PC-9 (cell line): ENCODE measurements at places on chromosomes 1 and 21. TPM values are rescaled to one million over a fixed set of nuclear protein-coding genes. Genes with fewer than 3 reads are reported as not detected.

- DNase-seq: no peak
- H3K4me1 ChIP-seq: no peaks in the 10 kb centered on the region
- H3K4me3 ChIP-seq: no peak overlapping the region
Measured at GRCh38 chr1:20742671-20743070, 10.2 kb upstream of the SH2D5 start.

DNA sequence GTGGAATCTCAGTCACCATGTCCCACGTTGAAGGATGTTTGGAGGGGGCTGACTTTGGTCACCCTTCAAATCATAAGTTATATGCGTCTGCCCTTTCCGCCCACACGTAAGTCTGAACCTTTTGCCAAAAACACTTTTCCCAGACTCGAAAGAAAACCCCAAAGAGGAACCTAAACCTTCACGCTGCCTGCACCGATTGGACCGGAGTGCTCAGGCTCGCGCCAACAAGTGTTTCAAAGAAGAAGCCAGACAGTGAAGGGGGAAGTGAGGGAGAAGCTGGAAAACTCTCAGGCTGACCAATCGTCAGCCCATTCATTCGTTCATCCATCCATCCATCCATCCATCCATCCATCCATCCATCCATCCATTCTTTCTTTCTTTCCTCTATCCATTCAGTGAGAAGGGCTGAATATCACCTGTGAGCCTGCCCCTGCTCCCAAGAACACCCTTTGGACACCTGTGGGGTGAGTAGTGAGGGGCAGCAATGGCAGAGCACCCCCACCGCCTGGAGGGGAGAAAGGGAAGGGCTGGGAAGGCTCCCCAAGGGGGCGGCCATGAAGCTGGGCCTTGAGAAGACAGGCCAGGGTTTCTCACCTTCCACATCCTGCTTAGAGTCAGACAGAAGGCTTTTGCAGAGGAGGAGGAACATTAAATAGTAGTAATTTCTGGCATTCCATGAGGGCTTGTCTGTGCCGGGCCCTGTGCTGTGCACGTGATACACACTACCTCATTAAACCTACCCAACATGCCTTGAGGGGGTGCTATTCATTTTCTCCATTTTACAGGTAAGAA is 27.1 kb upstream of the RUNX3 start:
- H3K27me3 ChIP-seq: no peaks in the 10 kb centered on the region
- H3K36me3 ChIP-seq: no peaks in the 10 kb centered on the region
- H3K4me3 ChIP-seq: no peak overlapping the region
- no peak for DNase-seq

DNA sequence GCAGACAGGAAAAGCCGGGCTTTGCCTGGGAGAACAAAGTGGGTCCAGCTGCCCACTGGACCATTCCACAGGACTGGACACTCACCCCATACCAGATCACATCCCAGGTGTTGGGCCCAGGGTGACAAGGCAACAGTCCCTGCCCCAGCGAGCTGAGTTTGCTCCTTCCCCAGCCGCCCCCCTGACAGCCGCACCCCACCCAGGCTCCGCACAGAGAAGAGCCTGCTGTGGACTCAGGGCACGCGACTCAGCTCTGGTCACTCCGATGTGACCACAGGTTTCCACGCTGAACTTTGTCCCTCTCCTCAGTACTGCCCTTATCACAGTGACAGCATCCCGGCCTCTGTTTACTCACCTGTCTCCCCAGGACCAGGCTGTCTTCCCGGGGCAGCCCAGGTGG is 1.2 kb downstream of the BMP8B start:
- no peak overlapping the region for H3K4me3 ChIP-seq
- H3K27me3 ChIP-seq: no peaks in the 10 kb centered on the region
- no peak for DNase-seq
- no peaks in the 10 kb centered on the region for H3K4me1 ChIP-seq
- no peak overlapping the region for H3K27ac ChIP-seq
- H3K36me3 ChIP-seq: no peaks in the 10 kb centered on the region

DNA sequence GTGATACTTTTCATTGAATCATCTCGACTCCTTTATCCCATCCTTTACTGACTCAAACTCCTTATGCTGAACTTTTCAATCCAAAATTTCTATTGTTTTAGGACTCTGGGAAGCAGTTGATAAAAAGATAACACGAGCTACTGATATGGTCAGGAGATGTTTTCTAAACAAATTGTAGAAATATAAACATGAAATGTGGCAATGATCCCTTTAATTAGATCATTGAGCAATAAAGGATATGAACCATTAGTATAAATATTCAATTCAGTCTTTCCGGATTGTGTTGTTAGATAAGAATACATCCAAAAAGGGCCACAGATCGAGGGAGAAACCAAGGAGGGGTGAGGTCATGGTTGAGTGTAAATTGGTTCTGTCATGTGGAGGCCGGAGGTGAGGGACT is 88.4 kb downstream of the NID1 start:
- H3K4me1 ChIP-seq: peaks cover 9% of the 10 kb centered on the region; the same call in 1 of the 2 replicates
- H3K4me3 ChIP-seq: no peak overlapping the region
- H3K27ac ChIP-seq: no peak overlapping the region
- H3K36me3 ChIP-seq: no peaks in the 10 kb centered on the region
- no peak for DNase-seq

DNA sequence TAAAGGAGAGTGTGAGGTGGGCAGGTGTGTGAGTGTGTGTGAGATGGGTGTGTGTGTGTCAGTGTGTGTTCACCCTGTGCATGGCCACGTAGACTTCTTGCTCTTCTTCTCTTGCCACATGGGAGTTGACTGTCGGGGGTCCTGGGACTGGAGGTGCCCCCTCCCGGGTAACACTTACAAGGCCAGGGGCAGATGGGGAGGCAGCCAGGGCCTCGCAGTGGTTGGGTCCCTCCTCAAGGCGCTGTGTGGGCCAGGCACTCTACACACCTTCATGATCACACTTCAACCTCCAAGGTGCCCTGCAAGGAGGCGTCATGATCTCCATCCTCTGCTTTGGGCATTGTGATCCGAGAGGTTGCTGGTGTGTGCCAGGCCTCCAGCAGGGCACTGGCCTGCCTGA is 2.3 kb downstream of the PLA2G2F start:
- DNase-seq: no peak
- H3K4me3 ChIP-seq: no peak overlapping the region
- no peaks in the 10 kb centered on the region for H3K27me3 ChIP-seq
- H3K4me1 ChIP-seq: peaks cover 40% of the 10 kb centered on the region

- H3K4me3 ChIP-seq: no peak overlapping the region
- H3K36me3 ChIP-seq: no peaks in the 10 kb centered on the region
Measured at GRCh38 chr21:31577271-31577670, 82.2 kb upstream of the SOD1 start.

DNA sequence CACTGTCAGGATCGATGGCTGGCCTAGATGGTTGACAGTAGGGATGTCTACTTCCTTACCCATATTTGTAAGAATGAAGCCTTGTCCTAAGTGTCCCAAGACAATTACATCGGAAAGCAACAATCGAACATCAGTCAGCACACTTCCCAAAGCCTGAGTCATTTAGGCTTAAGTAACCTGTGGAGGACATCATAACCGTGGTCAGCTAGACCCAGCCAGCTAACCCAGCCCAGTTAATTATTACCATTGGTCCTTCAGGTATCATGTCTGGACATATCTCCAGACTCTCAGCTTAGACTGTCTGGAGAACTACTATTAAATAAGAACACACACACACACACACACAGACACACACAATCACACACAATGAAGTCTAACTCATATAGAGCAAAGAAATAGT is 264.7 kb downstream of the TRABD2B start:
- DNase-seq: no peak
- no peaks in the 10 kb centered on the region for H3K36me3 ChIP-seq
- no peaks in the 10 kb centered on the region; the same call in 1 of the 2 replicates for H3K4me1 ChIP-seq
- peaks cover 15% of the 10 kb centered on the region for H3K27me3 ChIP-seq

DNA sequence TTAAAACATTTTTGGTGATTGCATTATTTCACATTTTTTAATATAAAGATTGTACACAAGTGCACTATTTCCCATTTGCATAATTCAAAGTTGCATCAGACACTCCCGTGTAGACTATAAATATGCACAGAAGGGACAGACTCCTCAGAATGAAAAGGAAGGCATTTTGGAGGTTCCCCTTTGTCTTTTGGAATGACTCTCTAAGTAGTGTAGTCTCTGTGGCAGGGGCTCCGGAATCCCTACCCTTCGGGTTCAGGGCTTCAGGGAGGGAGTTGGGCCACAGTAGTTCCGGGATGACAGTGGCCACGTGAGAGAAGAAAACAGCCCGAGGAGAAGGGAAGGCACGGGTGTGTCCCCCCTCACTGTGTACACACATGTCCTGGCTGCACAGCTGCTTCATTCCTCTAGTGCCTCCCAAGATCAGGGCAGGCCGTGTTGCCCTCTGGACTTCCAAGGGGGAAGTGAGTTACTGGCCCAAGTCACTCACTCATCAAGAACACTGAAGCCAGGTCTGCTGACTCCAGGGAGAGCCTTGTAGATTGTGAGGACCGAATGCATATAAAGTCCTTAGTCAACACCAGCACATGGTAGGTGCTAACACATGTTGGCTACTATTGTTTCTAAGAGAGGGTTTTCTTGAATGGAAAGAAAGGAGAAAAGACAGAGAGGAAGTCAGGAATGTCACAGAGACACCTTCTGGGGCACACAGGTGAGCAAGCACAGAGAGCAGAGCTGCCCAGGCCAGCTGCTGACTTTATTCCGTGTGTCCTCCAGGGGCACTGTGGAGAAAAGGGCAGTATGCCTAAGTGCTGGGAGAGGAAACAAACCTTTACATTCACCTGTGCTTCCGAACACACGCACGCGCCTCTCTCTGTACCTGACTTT is 39.8 kb downstream of the LHX4 start:
- H3K36me3 ChIP-seq: no peaks in the 10 kb centered on the region

DNA sequence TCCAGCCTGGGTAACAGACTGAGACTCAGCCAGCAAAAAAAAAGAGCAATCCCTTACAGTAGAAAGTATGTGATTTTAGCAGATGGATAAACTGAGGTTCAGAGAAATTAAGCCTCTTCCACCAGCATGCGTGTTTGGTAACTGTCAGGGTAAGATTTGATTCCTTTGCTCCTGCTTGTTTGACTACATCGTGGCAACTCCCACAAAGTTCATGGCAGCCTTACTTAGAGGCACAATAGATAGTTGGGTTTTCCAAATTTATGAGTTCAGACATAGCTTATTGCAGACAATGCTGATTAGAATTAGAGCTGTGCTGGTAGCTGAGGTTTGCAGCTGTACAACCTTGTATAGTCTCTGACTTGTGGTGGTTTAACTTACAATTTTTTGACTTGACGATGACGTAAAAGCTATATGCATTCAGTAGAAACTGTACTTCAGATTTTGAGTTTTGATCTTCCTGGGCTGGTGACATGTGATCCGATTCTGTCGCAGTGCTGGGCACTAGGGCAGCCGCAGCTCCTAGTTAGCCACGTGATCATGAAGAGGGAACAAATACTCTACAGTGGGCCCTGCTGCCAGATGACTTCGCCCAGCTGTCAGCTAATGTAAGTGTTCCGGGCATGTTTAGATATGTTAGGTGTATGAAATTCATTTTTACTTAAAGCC is 167.8 kb downstream of the DHRS3 start:
- no peaks in the 10 kb centered on the region for H3K36me3 ChIP-seq
- H3K27ac ChIP-seq: no peak overlapping the region
- no peaks in the 10 kb centered on the region for H3K27me3 ChIP-seq

DNA sequence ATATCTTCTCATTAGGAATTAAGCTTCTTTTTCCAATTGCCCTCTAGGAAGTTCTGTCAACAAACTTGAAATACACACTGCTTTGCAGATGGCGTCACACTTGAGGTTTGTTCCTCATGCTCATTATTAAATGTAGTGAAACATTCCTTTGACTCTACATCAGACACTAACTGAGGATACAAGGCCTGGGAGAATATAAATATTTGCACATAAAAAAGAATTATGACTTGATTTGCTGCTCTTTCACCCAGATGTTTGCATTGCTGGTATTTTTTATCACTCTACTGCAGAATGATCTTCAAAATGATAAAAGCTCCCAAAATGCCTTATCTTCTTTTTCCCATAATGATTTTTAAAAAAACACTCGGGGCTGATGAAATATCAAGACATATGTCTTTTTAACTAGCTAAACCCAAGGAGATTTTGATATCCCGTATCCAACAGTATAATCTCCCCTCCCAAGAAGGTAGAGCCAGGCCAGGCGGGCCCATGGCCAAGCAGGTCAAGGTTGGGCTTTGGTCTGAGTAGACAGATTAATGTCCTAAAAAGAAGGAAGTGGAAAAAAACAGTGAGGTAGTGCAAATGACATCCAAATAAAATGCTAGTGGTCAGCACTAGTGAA is 264.6 kb downstream of the HHIPL2 start:
- H3K36me3 ChIP-seq: no peaks in the 10 kb centered on the region
- DNase-seq: peak; percentile 72
- peaks cover 35% of the 10 kb centered on the region for H3K4me1 ChIP-seq
- H3K4me3 ChIP-seq: no peak overlapping the region
- H3K27me3 ChIP-seq: no peaks in the 10 kb centered on the region

DNA sequence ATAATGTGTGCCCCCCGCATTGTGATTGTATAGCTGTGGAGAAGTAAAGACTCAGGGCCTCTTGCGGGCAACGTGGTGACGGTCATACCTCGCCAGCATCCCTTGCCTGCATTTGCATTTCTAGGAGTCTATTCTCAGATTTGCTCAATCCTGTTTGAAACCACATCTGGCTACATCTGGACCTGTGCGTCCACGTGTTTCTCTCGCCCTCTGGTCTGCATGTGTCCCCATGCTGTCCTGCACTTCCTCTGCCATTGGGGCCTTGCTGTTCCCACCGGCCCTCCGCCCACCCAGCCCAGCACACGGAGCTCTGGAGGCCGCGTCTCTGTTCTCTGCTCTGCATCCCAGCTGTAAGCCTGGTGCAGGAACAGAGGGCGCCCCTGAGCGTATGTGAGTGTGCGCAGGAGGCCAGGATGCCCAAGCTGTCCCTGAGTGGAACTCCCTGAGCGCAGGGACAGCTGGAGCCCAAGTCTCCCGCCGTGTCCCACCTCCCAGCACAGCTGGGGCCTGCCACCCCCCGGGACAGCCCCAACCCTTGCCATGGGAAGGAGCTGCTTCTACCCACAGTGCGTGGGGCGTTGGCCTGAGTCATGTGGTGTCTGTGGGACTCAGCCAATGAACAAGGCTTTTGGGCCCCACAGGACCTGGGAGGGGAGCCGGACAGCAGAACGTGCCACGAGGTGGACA is 1.6 kb downstream of the KRTAP10-2 start:
- H3K27me3 ChIP-seq: peaks cover 63% of the 10 kb centered on the region
- no peaks in the 10 kb centered on the region for H3K36me3 ChIP-seq
- H3K27ac ChIP-seq: no peak overlapping the region
- no peaks in the 10 kb centered on the region for H3K4me1 ChIP-seq

DNA sequence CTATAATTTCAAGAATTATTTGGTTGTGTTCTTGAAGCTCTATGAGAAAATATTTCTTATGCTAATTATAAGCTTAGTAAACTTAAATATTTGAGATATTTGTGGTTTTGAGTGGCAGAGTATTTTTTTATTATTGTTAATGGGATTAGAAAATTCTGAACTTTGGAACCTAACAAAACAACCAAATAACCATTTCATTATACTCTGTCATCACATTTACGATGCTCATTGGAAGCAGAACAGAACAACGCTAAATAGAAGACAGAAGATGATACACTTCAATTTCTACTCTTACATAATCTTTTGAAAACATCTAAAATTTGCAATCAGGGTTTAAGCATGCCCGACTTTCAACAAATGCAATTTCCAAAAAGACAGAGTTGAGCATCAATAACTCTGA is 270.2 kb downstream of the PTPRC start:
- H3K36me3 ChIP-seq: no peaks in the 10 kb centered on the region
- H3K27ac ChIP-seq: no peak overlapping the region
- H3K4me1 ChIP-seq: no peaks in the 10 kb centered on the region
- H3K4me3 ChIP-seq: no peak overlapping the region
- no peaks in the 10 kb centered on the region for H3K27me3 ChIP-seq

The LRRC38 gene
- not detected in 2 replicates for total RNA-seq

The REN gene
- total RNA-seq: 0.81 TPM in 1 of 2 replicates, not detected in the other

The FMO4 gene
- 0.28 and 0.61 TPM in 2 replicates for total RNA-seq

The CRABP2 gene
- total RNA-seq: 142 and 286 TPM in 2 replicates

The ITGB2 gene
- total RNA-seq: 3.6 and 6.0 TPM in 2 replicates
